ENCODE measurements at places on chromosomes 12 and 14. TPM values are rescaled to one million over a fixed set of nuclear protein-coding genes. Genes with fewer than 3 reads are reported as not detected.
A peak's percentile ranks its signal among the peaks of the same experiment; 100 is the strongest.

DNA sequence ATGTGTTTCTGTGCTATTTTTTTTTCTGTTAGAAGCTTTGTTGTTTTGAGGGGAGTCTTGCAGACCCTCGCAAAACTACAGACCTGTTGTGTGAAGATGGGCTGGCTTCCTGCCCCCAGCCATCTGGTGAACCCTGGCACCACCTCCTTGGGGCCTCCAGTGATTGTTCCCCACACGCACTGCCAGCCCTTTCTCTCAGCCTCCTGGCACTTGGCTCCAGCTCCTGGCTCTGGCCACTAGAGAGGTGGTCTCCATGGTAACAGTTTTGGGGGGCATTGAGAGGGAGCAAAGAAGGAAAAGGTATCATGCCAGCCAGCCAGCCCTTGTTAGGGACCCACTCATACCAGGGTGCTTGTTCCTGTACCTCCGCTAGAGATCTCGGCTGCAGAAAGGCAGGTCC is 176.4 kb upstream of the RPH3A start:
- DNase-seq: no peak

DNA sequence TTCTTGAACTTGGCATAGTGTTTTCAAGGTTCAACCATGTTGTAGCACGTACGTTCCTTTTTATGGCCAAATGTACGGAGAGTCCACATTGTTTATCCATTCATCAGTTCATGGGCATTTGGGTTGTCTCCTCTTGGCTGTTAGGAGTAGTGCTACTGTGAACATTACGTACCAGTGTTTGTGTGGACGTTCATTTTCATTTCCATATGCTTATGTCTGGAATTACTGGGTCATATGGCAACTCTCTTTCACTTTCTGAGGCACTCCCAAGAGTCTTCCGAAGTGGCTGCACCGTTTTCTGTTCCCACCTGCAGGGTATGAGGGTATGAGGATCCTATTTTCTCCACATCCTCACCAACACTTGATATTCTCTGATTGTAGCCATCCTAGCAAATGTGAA is 49.1 kb upstream of the TSPAN9 start:
- DNase-seq: no peak

DNA sequence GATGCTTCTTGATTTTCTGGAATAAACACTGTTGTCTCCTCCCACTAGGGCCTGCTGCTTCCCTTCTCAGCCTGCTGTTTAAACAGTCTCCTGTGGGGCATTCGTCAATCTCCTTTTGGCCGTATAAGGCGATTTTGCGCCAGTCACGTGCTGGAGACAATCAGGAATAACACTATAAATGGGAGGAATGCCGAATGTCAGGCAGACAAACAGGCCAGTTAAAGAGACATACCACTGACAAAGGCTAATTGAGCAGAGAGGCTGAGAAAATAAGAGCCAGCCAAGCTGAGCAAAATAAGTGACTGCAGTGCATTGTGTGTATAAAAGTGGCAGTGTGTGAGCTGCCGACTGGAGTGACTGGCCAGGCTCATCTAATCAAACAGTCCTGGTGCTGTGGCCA is 23.3 kb downstream of the DMAC2L start:
- DNase-seq: no peak

GRCh38 chr12:108633534-108634248 is at the start of gene SELPLG:
SELPLG (minus strand) TSS chr12:108633894; CDS start chr12:108624307, 9,587 bp downstream.
- DNase-seq: peak; percentile 46

DNA sequence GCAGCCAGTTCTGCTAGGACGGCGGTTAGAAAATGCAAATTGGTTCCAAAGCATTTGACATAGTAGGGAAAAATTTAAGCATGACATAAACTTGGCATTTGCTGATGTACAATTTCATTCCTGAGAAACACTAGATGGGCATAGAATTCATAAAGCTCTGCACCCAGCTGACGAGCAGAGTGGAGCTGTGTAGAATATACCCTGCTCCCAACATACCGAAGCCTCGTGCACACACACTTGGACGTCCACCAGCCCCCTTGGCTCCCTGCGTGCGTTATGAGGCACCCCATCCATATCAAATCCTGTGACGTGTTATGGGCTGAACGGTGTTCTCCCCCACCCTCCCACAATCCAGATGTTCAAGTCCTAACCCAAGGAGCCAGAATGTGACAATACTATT is 65.4 kb downstream of the CLMN start:
- no peak for DNase-seq

GRCh38 chr14:104440297-104440956 is 139.1 kb upstream of the C14orf180 start:
- DNase-seq: no peak

DNA sequence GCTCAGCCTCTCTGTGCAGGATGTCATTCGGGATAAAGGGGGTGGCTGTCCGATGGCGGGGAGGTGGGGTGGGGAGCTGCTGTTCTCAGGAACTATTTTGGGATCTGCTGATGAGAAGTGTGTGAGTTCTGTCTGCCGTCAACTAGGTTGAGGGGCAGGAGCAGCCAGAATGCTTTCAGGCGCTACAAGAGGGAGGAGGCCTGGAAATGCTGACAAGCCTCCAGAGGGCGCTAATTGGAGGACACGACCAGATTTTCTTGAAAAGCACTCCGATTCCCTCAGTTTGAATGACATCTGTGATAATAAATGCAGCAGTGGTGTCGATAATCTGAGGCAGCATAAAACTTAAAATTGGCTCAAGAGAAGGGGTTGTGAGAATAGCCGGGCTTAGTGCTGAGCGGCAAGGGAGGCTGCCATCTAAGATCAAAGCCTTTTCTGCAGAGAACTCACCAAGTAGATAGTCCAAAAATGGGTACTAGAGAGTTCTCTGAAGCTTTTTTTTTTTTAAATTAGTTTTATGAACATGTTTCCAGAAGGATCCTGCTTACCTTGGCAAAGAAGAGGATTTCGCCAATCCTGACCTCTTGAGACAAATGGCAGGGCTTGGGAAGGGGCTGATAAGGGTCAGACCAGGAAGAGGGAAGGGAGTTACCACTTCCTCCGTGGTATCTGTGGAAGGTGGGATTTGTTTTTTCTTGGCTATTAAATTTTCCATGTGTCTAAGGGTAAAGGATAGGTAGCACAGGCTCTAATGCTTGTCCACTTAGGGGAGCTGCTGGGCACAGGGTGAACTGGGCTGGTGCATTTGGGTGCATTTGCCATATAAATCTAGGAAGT is 94.4 kb downstream of the CRACR2A start:
- no peak for DNase-seq

DNA sequence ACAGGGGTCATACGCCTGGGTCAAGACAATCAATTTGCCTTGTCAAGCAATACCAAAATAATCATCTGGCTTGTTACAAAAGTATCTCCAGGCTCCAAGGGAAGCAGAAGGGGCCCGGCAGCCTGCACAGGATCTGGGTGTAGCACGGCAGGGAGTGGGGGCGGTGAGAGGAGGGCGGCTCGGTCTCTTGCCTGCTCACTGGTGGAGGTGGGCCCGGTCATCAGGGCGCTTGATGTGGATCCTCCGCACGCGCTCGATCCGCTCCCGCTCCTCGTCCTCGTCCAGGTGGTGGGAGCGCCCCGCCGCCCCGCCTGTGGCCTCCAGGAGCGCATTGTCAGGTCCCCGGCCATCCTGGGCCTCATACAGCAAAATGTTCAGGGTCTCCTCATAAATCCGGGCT is 25.7 kb downstream of the KCTD10 start:
- DNase-seq: no peak

The CACNA2D4 gene
- total RNA-seq: 1.5 TPM

The LRP1-AS gene
- total RNA-seq: not detected

All from liver (tissue), 10 donors.